Hindlimb muscle (tissue), 1 donor: ENCODE measurements at places on chromosomes 1 and 21.

DNA sequence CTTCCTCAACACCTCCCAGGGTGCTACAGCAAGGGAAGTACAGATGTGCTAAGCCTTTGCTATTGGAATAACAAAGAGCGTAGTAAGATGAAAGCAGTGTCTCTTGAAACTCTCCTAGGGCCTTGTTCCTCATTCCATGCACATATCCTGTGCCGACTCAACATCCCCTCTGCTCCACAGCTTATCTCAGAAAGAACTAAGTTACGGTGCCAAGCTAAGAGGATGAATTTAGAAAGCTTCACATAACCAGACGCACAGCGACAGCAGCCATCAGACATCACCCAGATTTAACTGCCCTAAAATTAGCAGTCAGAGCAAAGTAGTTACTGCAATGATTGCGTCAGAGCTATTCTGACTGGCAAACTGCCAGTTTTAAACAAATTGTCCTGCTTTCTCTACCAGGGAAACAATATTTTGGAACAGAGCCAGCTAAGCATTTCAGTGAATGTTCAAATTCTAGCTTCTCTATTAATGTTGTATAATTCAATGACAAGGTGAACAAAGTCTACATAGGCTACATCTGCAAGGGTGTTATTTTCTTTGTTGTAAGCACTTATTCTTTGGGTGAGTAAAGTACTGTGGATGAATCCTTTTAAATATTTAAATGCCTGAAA lies 9.5 kb downstream of the SIPA1L2 start:
- DNase-seq = peak; percentile 57

- no peak for DNase-seq
These were observed 3.5 kb upstream of the TMCO2 start for GRCh38 chr1:40244138-40244744.

DNA sequence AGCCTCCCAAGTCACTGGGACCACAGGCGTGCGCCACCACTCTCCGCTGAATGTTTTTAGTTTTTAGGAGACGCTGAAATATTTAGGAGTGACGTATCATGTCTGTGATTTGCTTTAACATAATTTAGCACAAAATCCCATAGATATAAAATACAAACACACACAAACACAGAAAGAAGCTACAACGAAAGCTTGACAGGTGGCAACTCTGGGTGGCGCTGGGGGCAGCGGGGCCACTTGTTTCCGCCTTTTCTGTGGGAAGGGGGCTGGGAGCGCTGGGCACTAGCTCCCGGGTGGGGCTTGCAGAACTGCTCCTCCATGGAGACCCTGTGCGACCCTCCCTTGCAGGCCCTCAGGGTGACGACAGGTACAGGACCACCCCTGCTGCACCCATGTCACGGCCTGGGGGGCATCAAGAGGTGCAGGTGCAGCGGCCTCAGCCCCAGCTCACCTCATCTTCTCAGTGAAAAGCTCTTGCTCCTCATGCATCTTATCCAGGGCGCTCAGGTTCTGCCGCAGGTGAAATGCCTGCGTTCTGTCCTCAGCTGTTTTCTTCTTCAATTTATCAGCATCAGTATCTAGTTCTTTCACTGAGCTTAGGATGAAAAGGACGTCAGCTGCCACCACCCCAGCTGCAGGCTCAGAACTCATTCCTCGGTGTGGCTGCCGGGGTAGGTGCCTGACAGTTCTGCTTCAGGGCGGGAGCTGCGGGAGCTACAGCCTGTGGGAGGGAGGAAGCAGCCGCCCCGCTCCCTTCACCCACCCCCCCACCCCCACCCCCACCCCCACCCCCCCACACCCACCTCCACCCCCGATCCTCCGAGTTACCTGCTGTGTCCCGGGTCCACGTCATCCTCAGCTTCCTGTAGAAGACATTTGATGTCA lies 15.3 kb downstream of the CFAP74 start:
- DNase-seq = no peak

- no peak for DNase-seq
These were observed 89.7 kb upstream of the RUNX1 start for GRCh38 chr21:35138665-35139381.

DNA sequence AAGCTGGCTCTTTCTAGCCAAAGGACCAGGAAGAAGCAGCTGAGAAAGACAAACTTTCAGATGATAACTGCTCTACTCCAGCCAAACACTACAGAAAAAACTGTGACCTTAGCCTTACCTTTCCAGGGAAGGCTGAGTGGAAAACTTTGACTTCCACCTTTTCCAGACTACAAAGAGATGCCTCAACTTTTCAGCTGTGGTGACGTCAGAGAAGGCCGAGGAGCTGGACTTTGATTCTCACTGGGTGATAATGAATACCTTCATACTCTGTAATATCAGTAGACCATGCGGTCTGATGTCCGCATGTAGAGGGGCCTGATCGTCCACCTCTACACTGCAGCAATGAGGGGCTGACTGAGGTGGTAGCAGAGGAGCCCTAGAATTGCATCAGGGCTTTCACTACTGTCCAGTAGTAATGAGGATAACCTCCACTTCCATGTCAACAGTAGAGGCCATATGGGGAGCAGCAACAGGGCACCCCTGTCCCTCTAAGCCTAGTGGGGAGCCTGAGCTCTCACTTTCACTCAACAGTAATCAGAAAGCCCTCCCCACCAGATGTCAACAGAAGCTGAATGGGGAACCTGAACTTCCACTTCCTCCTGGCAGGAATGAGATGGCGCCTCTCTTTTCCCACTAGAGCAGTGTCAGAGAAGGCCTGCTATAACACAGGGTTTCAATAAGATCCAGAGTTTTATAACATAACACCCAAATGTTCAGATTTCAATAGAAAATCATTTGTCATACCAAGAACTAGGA lies 28.4 kb upstream of the PADI1 start:
- DNase-seq = no peak

DNA sequence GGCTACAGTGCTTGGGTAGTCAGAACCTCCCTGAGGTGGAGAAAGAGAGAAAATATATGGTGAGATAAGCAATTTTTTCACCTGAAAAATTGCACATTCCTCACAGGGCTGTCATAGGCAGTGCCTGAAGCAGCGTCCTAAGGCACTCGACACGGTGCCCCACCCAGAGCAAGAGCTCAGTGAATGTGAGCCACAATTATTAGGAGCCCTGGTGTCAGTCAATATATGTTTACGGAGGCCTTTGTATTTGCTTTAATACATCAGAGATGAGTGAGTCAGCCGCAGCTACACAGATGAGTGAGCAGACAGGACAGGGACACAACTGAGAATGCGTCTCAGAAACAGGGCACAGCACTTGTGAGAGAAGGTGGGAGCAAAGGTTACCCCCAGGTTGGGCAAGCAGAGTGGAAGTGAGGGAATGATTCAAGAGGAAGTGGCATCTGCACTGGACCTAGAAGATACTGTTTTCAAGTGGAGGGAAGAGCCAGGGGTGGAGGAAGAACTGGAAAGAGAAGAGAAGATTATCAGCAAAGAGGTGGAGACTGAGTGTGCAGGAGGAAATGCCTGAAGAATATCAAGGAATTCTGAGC lies 5.2 kb upstream of the PIGC start:
- DNase-seq = no peak

- DNase-seq = no peak
These were observed 34.9 kb downstream of the COP1 start for GRCh38 chr1:176172215-176172614.

- DNase-seq = no peak
These were observed 83.4 kb downstream of the LRRN2 start for GRCh38 chr1:204602111-204602579.

- no peak for DNase-seq
These were observed 61.1 kb upstream of the SMYD2 start for GRCh38 chr1:214219902-214220301.

DNA sequence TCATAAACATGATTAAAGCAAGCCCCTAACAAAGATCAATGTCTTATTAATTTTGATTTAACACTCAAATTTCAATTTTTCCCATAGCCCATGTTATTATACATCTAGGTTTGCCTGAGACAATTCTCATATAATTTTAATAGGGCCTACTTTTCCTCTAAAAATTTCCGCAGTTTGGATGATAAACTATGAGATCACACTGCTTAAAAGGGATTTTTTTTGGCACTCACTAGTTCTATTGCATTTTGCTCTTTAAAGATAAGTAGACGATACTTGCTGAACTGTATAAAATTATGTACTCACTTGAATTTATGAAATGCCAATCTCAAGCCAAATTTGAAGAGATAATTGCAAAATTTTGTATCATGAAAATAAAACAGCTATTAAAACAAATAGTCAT lies 480.4 kb upstream of the ZRANB2 start:
- DNase-seq = no peak

DNA sequence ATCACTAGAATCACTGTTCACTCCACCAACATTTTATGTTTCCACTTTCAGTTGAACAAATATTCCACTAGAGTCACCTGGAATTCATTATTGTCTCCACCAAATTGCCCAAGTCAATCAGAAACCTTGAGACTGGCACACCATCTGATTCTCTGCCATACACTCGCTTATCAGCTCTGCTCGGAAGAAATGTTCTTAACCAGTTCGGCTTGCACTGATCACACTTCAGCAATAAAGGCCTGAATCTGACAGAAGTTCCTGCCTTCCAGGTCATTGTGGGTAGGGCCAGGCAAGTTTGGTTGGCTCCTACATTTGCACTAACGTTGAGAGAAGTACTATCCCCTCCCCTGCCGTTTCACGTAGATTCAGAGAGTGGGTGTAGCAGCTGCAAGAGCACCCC lies 10.0 kb downstream of the TPM3 start:
- no peak for DNase-seq

DNA sequence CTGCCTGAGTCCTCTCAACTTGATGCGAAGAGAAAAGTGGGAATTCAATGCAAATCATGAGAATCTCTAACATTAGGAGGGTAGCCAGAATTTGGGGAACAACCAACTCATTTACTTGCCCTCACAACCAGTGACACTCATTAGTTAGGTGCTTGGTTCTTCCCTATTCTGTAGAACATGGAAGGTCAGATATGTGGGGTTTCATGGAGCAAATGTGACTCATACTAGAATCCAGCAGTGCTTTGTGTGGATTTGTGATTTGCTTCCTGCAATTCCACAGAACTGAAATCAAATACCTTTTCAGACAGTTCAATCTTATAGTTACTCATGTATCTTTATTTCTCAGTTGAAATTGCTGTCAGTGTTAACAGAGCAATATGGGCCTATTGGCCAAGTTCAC lies 6.9 kb upstream of the ETV3 start:
- no peak for DNase-seq

GRCh38 chr1:19346026-19346425 lies 33.9 kb downstream of the SLC66A1 start:
- no peak for DNase-seq

GRCh38 chr1:173406783-173407230 lies 70.3 kb upstream of the PRDX6 start:
- no peak for DNase-seq

DNA sequence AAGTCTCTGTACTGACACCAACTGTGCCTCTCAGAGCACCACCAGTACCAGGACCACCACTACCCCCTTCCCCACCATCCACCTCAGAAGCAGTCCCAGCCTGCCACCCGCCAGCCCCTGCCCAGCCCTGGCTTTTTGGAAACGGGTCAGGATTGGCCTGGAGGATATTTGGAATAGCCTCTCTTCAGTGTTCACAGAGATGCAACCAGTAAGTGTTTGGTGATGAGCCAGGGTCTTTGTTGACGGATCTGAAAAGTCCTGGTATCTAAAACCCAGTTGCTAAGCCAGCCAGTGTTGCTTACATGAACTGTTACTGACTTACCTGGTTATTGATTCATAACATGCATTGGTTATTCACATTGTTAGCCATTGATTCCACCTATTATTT lies 1.1 kb downstream of the C1orf56 start:
- no peak for DNase-seq

DNA sequence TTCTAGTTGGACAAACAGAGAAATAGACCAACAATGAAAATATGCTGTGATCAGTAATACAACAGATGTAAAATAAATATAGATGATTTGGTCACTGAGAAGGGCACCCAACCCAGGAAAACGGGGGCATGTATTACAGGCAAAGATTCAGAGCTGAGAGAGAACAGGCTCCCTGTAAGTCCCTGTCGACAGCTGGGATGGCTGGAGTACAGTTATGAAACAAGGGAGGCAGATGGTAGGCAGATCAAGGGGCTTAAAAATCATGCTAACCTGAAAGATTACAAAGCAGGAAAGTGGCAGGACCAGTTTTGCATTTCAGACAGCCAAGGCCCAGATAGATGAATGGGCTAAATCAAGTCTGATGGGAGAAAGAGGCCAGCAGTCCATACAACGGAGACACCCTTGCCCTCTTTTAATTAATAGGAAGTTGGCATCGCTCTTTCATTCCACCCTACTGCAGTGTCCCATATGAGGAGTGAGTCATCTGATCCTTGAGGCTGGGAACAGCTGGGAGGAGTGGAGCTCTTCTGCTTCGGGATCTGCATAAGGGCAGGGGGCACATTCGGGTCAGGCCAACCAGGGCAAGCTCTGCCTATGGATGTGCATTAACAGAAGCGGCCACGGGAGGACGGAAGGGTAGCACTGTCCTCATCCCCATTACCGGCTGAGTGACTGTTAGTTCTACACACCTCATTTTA lies 171.1 kb downstream of the DAB1 start:
- no peak for DNase-seq

DNA sequence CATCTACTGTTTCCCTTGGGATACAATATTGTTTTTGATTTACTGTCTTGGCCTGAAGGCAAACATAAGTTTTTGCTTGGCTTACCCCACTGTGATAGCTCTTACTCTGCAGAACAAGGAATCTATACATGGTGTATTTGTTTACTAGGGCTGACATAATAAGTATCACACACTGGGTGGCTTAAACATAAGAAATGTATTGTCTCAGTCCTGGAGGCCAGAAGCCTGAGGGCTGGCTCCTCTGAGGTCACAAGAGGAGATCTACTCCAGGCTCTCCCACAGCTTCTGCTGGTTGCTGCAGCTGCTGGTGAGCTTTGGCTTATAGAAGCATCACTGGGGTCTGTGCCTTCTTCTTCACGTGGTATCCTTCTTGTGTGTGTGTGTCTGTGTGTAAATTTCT lies 30.7 kb upstream of the IGSF5 start:
- no peak for DNase-seq

GRCh38 chr1:117077267-117077666 lies 17.1 kb downstream of the TTF2 start:
- no peak for DNase-seq

GRCh38 chr1:6572653-6573383 lies 7.0 kb upstream of the ZBTB48 start:
- no peak for DNase-seq

GRCh38 chr1:182841368-182841988 lies 2.3 kb downstream of the DHX9 start:
- DNase-seq = no peak

GRCh38 chr1:234568345-234568744 lies 41.6 kb downstream of the IRF2BP2 start:
- DNase-seq = no peak

GRCh38 chr1:46043458-46044017 lies 88.9 kb downstream of the PIK3R3 start:
- no peak for DNase-seq
